ENCODE measurements at places on chromosomes 11 and 22.

GRCh38 chr11:126414615-126415014, 59.1 kb downstream of the ST3GAL4 start:
- DNase-seq = no peak

DNA sequence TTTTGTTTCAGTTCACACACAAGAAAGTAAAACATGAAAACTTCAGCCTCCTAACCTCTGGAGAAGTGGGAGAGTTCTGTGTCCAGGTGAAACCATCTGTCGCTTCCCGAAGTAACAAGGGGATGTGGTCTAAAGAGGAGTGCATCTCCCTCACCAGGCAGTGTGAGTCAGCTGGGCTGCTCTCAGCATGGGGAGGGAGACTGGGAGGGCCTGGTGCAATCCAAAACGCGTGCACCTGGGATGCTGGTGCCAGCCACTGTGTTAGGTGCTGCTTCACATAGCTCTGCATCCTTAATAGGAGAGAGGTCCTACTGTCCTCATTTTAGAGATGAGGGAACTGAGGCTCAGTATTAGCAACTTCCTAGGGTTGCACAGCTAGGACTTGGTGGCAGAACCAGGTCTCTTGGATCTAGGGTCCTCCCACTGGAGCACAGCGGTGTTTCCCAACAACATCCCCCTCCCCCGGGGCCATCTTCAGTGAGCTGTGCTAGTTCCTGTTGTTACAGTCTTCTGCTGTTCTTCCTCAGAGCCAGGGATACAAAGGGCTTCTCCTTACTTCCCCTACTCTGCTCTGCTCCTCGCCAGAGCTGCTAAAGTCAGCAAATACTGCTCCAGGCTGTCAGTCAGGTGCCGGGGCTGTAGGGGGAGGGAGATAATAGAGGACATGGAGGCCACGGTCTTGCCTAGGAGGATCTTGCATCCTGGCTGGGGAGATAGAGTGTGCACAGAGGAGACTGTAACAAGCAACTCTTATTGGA, 8.0 kb downstream of the IL10RA start:
- no peak for DNase-seq

GRCh38 chr11:111731821-111732220, 34.4 kb downstream of the PPP2R1B start:
- DNase-seq = no peak

GRCh38 chr22:27507111-27507611, 294.4 kb downstream of the MN1 start:
- no peak for DNase-seq

- DNase-seq = no peak
Observed at GRCh38 chr11:70604630-70605467, 206.5 kb downstream of the CTTN start.

DNA sequence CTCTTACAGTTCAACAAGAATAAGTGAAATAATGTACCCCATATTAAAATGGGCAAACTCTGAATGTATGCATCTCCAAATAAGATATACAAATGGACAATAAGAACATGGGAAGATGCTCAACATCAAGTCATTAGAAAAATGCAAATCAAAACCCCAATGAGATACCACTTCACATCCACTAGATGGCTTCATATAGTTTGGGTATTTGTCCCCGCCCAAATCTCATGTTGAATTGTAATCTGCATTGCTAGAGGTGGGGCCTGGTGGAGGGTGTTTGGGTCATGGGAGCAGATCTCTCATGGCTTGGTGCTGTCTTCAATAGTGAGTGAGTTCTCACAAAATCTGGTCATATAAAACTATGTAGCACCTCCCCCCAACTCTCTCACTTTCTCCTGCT, 5.7 kb downstream of the MPZL2 start:
- DNase-seq = peak; percentile 52

DNA sequence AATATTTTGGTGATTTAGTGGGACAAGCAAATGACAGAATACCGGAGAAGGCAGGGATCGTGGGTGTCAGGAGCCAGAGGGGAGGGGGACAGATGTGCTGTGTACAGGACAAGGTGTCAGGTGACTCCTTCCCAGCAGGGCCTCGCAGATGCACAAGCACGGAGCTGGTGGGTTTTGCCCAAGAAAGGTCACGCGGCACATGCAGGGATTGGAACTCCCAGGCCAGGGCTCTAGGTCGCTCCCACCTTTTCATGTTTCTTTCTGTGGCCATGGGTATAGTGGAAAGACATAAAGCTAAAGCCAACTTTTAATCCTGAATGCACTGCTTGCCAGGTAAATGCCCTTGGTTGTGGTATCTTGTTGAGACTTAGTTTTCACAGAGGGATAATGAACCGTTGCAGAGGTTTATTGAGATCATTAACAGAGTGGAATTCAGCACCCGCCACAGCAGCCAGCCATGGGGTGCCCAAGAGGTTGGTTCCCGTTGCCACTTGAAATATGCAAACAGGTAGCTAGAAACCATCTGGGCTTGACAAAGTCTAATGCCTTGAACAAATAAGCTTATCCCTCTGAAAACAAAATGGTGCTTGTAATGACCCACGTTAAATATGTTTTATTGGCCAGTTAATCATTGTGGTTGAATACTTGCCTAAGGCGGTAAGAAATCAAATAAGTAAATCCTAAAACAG, 10.1 kb downstream of the C22orf23 start:
- no peak for DNase-seq

- DNase-seq = no peak
Observed at GRCh38 chr11:116614306-116615210, 158.2 kb downstream of the BUD13 start.

- no peak for DNase-seq
Observed at GRCh38 chr11:24683583-24683982, 186.7 kb downstream of the LUZP2 start.

Data from hematopoietic multipotent progenitor cell treated with erythropoietin and hydrocortisone succinate and interleukin-3 and kit ligand, for 4 days (in vitro differentiated cells).